ENCODE measurements at places on chromosomes 1 and 21.

DNA sequence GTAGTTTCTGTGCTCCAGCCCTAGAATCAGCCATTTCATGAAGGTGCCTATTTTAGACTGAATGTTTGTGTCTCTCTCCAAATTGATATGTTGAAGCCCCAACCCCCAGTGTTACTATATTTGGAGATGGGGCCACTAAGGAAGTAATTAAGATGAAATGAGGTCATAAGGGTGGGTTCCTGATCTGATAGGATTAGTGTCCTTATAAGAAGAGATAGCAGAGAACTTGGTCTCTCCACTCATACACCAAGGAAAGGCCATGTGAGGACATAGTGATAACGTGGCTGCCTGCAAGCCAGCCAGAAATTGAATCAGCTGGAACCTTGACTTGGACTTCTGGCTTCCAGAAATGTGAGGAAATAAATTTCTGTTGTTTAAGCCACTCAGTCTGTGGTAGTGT, 12.3 kb downstream of the RAVER2 start:
- no peak for DNase-seq

- DNase-seq, result no peak
Observed at GRCh38 chr1:241447031-241447644, 72.4 kb downstream of the FH start.

- DNase-seq, result no peak
Observed at GRCh38 chr1:236619398-236619797, 15.1 kb upstream of the HEATR1 start.

DNA sequence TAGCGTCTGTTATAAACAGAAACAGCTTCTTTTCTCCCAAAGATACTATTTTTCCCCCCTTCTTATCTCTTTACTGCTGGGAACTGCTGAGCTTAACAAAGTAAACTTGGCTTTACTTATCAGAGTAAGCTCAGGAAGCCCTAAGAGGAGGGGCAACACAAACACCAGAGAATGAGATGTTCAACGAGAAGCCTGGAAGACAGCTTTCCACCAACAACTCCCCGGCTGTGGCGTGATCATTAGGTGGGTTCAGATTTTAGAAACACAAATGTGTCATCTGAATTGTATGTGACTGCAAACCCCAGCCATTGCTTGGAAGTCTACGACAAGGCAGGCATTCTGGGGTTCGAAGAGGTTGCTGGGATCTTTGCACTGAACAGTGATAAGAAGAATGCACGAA, 181.2 kb upstream of the ESRRG start:
- no peak for DNase-seq

GRCh38 chr1:33438364-33439160, 7.7 kb upstream of the PHC2 start:
- DNase-seq, result no peak

- DNase-seq, result peak; percentile 84
Observed at GRCh38 chr1:16243936-16244649, 7.1 kb upstream of the CPLANE2 start.

- DNase-seq, result peak; percentile 20
Observed at GRCh38 chr1:88983791-88984559, 8.5 kb downstream of the KYAT3 start.

GRCh38 chr1:240575981-240576662, 35.8 kb downstream of the GREM2 start:
- peak; percentile 10 for DNase-seq

DNA sequence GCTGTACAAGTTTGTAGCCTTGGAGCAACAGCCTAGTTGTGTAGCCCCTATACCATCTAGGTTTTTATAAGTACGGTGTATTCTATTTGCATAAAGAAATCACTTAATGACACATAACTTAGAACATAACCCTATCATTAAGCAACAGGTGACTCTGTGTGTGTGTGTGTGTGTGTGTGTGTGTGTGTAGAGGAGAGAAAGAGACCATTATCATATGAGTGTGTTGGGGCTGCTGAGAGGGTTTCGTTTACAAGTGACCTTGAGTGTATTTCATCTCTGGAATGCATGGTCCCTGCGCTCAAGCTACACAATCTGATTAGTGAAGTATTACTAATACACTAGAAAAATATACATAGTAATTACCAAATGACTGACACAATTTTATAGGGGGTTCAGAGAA, 115.1 kb downstream of the RABGAP1L start:
- no peak for DNase-seq

GRCh38 chr1:200895801-200896530, 1.3 kb downstream of the INAVA start:
- no peak for DNase-seq

DNA sequence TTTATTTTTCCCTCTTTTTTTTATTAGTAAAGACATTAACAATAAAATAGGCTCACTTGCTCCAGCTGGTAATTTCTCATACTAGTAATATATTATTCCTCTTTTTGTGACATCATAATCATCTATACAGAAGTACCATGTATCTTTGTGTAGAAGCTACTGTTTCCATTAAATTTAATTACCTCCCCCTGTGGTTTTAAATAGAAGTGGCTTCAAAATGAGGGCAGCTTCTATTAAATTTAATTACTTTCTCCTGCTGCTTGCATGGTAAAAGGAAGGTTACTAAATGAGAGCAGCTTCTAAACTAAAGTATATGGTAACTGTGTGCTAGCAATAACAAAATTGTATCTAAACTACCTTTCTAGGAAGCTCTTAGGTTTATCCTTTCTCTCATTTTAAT, 94.0 kb downstream of the DPYD start:
- DNase-seq, result no peak

GRCh38 chr1:244837597-244838258, 2.3 kb downstream of the COX20 start:
- no peak for DNase-seq

- DNase-seq, result no peak
Observed at GRCh38 chr1:205294175-205294917, 27.2 kb downstream of the NUAK2 start.

DNA sequence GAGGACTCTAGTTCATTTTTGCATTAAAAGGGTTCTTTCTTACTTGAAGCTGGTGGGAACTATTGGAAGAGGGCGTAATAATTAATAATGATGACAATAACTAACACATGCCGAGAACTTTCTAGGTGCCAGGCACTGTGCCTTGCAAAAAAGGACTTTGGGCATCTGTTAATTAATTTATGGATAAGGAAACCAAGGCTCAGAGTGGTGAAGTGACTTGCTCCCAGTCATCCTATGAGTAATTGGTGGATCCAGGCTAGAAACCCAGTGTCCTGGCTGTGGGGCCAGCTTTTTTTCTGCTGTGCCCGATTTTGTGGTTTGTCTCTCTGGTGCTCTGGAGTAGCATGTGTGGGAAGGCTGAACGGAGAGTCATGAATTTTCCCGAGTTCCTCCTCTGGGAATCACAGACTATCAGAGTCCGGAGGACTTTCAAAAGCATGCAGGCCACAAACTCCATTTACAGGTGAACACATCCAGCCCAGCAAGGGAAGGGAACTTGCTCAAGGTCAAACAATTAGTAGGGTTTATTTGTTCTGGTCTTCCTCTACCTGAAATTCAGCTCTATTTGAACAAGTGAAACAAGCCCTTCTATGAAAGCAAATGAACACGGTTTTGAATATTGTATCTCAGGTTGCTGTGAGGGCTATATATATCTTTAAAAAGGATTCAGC, 23.4 kb downstream of the ROR1 start:
- DNase-seq, result no peak

GRCh38 chr1:64683419-64683818, 61.5 kb upstream of the RAVER2 start:
- DNase-seq, result no peak

- DNase-seq, result peak; percentile 91
Observed at GRCh38 chr1:47231301-47232186, 481 bp downstream of the TAL1 start.

GRCh38 chr1:76290271-76290670, 215.7 kb downstream of the ST6GALNAC3 start:
- DNase-seq, result no peak

DNA sequence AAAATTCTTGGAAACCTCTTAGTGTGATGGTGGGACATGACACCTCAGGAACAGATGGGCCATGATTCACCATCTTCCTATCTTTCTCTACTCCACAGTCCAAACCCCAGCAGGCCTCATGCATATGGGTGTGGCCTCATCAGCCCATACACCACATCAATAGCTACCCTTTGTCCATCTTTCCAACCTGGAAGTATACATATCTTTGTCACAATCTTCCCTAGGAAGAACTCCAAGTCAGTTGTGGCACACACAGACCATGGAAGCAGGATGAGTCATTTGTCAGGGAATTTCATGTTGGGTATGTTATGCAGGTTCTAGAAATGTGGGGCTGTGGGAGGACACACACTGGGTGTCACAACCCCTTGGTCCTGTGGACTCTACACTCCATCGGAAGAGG, 30.5 kb upstream of the CLCA4 start:
- no peak for DNase-seq

GRCh38 chr1:162169031-162169790, 99.7 kb downstream of the NOS1AP start:
- peak; percentile 42 for DNase-seq

- peak; percentile 53 for DNase-seq
Observed at GRCh38 chr1:84758968-84759491, 68.8 kb upstream of the SSX2IP start.

GRCh38 chr1:214400131-214400530, 119.2 kb downstream of the SMYD2 start:
- no peak for DNase-seq

- DNase-seq, result peak; percentile 86
Observed at GRCh38 chr21:43362321-43362791, 64.6 kb downstream of the SIK1 start.

DNA sequence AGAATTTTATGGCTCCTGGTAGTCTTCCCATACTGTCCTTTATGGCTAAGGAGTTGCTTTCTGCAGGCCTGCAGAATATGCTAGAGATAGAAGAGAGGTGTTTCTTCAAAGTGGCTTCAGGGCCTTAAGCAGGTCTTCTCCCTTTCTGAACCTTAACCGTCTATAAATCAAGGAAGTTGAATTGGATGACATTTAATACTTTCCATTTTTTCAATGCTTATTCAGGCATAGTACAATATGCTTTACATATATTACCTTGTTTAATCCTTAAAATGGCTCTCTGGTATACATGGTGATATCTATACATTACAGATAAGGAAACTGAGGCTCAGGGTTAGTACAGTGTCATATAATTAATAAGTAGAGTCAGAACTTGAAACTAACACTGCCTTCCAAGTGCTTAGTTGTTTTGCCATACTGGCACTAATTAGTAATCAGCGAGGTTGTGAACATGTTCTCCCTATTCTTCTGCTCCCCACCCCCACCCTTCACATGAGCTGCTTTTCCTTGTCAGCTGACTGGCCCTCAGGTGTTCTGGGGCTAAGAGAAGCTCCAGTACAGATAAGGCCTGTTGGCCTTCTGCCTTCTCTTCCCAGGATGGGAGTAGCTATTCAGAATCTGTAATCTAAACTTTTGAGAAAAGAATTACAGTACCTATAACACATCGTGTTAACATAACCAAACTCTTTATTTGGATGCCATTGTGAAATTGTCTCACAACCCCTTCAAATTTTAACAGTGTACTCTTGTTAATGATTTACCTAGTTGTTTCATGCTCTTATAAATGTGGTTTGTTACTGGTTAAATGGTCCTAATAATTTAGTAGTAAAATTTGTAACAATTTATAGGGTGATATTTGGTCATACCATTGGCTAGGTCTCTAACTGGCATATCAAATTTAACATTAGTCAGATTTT, 13.6 kb downstream of the NFYC start:
- no peak for DNase-seq

GRCh38 chr1:191575180-191575579, 583.1 kb upstream of the RGS18 start:
- DNase-seq, result no peak

DNA sequence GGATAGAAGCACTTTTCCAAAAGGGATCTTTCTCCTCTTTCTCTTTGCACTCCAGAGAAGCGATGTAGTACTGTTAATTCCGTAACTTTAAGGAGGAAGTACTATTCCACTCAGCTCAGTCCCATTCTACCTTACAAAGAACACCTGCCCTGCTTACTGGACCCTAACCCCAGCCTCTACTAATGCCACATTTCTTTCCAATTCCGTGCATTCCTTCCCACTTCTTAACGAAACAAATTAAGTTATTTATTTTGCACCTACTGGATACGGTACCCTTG, 511 bp downstream of the NDC1 start:
- no peak for DNase-seq

- DNase-seq, result no peak
Observed at GRCh38 chr1:223298701-223299100, 65.3 kb downstream of the SUSD4 start.

GRCh38 chr1:23624440-23624839, 65.1 kb upstream of the ID3 start:
- DNase-seq, result no peak

- DNase-seq, result no peak
Observed at GRCh38 chr1:4003846-4004505, 103.9 kb upstream of the C1orf174 start.

Measured in retina (tissue), 1 donor.